ENCODE measurements at places on chromosomes 1 and 21. TPM values are rescaled to one million over a fixed set of nuclear protein-coding genes. Genes with fewer than 3 reads are reported as not detected.

- no peak for DNase-seq
These were observed 4.5 kb downstream of the CNR2 start for GRCh38 chr1:23908453-23909341.

Gene LRRC38
- not detected for total RNA-seq

Gene ADAMTS4
- 0.72 TPM for total RNA-seq

Gene CYP2J2
- total RNA-seq = not detected

DNA sequence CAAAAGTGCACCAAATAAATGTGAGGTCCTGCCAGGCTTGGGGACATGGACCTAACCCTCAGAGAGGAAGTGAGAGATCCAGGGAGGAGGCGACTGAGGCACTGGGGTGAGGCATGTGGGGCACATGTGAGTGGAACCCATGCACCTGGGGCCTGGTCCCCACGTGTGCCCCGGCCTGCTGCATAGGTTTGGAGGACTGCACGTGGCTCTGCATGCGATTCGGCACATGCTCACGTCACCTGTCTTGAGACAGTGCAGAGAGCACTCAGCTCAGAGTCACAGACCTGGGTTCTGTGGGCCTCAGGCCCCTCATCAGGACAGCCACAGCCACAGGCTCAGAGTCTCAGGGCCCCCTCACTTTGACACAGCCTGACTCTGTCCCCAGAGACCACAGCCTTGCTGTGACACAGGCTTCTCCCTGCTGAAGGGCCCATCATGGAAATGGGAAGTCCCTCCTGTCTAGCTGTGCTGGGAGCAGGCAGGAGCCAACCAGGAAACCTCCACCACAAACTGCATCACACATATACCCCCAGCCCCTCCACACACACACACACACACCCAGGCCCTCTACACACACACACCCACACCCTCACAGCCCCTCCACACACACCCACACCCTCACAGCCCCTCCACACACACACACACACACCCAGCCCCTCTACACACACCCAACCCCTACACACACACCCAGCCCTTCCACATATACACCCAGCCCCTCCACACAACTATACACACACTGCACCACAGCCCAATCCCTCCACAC is 48.2 kb downstream of the SLC9A1 start:
- no peak for DNase-seq

DNA sequence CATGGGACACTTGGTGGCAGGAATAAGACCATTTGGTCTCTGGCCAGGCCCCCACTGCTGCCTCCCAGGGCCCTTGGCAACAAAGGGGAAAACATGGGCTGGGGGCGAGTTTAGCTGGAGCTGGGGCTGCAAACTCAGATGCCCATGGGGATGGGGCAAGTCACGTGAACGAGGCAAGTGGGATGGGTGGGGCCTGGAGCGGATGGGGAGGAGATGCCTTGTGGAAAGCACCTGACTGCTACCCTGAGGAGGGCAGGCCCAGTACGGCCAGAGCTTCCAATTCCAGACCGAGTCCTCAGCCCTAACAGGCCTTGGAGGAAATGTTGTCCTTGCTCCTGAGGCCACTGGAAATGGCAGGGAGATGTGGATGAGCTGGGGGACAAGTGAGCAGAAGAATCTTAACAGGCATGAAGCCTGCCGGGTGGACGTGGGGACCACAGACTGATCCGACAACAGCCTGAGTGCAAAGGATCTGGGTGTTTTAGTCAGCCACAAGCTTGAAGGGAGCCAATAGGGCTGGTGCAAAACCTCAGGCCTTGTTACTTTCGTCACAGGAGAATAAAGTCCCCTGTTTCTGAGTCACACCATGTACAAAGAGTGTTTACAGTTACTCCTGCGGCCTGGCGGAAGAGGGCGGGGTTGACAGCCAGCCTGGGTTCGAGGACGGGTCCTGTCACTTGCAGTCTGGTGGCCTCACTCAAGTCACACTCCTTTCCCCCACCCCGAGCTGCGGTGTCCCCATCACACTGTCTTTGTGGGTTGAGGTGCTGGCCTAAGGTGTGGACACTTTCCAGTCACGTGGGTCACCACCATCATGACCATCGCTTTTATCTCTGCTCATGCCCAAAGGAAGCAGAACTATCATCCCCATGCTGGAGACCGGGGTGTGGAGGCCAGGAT is 19.1 kb downstream of the RUNX3 start:
- DNase-seq = peak; percentile 70

DNA sequence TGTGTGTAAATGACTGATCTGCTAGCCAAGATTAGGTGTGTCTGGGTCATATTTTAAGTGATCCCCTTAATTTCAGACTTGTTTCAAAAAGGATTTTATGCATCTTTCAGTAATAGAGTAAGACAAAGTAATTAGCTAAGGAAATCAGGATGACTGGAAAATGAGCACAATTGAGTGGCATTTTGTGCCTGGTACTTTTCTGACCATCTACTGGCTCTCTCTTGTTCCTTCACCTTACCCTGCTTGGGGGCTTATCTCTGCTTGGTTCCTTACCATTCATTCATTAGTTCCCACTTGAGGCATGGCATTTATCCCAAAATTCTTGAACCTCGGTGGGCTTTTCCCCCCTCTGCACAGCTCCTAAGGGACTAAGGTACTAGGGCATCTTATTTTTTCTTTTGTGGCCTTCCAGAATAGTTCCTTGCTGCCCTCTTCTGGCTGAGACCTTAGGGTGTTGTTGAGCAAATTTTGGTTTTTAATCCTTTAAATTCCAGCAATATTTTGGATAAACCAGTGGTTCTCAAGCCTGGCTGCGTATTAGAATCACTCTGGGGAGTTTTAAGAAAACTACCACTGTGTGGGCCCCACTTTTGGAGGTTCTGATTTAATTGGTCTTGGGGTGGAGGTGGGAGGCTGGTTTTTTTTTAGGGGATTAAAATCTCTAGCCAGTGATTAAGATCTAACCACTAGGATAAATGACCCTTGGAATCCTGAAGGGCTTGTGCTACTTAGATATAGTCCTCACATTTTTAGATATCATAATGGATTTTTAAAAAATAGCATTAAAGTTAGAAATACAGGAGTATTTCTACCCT is 50.8 kb downstream of the HS2ST1 start:
- peak; percentile 54 for DNase-seq

Gene PDC
- not detected for total RNA-seq

DNA sequence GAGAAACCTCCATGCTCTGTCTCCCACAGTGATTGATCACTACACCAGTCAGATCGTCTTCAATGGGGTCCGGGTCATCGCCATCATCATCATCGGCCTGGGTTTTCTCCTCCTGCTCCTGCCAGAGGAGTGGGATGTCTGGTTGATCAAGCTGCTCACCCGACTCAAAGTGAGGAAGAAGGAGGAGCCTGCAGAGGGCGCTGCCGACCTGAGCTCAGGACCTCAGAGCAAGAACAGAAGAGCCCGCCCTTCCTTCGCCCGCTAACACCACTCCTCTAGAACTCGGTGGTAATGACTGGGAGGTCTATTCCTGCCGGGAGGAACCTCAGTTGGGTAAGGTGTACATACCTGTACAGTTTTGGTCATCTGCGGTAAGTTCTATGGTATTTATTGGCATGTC is 50.3 kb upstream of the COA6 start:
- DNase-seq = peak; percentile 17

DNA sequence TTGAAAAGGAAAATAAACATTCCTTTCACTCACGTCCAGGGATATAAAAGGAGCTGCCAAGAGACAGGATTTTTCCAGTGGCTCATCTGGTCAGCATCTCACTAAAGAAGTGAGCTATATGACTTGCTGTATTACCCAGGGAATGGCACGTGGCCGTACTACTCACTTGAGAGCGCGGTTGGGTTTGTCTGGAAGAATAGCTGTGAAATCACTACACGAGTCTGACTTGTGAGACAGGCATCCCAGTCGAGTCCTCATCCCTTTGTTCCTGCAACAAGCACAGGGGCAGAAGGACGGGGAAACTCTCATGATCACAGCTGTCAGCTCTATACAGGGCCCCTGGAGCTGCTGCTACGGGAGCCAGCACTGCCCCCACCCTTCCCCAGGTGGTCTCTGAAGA is 17.7 kb downstream of the RGS8 start:
- DNase-seq = peak; percentile 4

DNA sequence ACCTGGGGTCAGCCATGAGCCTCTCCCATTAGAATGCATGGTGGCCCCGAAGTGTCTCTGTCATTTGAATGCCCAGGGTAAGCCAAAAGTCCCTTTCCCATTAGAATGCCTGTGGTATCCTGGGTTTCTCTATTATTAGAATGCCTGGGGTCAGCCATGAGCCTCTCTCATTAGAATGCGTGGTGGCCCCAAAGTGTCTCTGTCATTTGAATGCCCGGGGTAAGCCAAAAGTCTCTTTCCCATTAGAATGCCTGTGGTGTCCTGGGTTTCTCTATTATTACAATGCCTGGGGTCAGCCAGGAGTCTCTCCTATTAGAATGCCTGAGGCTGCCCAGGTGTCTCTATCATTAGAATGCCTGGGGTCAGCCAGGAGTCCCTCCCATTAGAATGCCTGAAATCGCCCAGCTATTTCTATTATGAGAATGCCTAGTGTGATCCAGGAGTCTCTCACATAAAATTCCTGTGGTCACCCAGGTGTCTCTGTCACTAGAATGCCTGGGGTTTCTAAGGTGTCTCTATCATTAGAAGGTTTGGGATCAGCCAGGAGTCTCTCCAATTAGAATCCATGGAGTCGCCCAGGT is 65.5 kb downstream of the RNF187 start:
- DNase-seq = no peak

GRCh38 chr1:32184650-32185049 is 5.2 kb downstream of the TXLNA start:
- no peak for DNase-seq

Gene RCSD1
- not detected for total RNA-seq

Gene NUP210L
- under 0.01 TPM for total RNA-seq

DNA sequence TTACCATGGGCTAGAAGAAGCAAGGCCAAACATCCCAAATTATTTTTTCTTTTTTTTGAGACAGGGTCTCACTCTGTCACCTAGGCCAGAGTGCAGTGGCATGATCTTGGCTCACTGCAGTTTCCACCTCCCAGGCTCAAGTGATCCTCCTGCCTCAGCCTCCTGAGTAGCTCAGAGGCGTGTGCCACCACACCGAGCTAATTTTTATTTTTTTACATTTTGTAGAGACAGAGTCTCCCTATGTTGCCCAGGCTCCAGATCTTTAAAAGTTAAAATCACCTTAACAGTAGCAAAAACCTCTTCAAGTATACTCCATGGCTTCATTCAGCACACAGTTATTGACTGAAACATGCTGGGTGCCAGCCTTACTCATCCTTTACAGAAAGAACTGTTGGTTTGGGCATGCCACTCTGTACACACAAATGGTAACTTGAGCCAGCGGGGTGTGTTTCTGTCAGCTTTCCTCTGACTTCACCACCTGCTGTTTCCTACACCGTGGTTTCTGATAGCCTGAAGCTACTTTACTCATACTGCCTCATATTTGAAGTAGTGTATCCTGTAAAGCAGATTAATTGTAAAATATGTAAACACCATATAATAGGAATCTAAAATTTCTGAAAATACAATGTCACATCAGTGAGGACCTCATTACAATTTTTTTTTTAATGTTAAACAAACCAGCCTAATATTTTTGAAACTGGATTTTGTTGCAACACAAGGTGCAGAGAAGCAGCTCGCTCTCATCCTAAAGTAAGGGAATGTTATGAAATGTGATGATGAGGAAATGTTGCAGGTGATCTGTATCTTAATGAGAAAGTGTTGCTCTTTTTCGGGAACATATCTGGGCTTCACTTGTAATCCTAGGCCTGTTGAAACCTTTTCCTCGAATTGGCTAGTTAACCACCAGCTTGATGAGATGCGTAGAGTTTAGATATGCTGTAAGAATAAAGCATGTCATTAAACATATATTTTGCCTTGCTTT is 113.9 kb downstream of the ATP5PO start:
- DNase-seq = peak; percentile 80

DNA sequence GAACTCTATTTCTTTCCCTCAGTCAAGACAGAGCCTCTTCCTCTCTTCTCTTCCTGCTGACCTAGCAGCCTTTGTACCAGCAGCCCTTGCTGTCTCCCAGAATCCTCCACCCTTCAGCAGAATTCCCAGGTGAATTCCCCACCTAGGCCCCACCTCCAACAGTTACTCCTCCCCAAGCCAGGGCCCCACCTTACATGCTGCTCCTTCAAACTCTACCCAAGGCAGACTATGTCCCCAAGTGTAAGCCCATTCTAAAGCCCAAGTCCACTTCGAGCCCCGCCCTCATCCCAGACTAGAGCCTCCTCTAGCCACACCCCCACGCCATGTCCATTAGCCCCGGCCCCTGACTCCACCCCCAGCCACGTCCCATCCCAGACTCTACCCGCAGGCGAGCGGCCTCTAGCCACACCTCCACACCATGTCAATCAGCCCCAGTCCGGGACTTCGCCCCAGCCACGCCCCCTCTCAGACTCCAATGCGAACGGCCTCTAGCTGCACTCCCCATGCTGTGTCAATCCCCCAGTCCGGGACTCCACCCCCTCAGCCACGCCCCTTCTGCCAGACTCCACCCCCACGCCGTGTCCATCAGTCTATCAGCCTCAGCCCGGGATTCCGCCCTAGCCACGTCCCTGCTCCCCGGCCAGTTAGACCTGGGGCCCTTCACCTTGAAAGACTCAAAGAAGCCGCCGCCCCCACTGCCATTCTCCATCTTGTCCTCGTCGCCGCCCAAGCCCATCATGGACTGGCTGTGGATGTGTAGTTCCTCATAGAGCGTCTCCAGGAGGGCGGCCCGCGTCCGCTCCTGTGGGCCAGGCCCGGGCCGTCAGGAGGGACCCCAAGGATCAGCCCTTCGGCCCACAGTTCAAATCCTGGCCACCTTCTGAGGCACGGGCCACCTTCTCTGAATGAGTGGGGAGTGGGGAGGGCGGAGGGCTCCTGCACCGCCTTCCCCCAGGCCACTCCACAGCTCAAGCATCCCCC is 61.3 kb downstream of the RAP1GAP start:
- peak; percentile 58 for DNase-seq

DNA sequence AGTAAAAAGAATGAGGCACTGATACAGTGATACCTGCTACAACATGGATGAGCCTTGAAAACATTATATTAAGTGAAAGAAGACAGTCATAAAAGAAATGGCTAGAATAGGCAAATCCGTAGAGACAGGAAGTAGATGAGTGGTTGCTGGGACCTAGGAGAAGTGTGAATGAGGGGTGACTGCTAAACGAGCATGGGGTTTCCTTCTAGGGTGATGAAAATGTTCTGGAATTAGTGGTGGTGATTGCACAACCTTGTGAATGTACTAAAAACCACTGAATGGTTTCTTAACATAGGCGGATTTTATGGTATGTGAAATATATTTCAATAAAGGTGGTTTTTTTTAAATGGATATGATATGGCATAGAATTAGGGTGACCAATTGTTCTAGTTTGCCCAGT is 12.6 kb upstream of the SERINC2 start:
- peak; percentile 51 for DNase-seq

Gene TMEM35B
- 20.0 TPM for total RNA-seq

Gene KRTAP22-2
- total RNA-seq = not detected

Gene RRP15
- total RNA-seq = 4.1 TPM

GRCh38 chr1:173485401-173485800 is 8.3 kb downstream of the PRDX6 start:
- DNase-seq = no peak

GRCh38 chr1:159161001-159161718 is 10.3 kb upstream of the CADM3 start:
- DNase-seq = peak; percentile 86

- DNase-seq = no peak
These were observed 79.5 kb downstream of the DISC1 start for GRCh38 chr1:231705806-231706760.

- DNase-seq = no peak
These were observed 45.5 kb downstream of the TGFB2 start for GRCh38 chr1:218390618-218391017.

All from IMR-90 (cell line).